Prostate gland (tissue), 2 donors: ENCODE measurements at places on chromosomes 4 and X. TPM values are rescaled to one million over a fixed set of nuclear protein-coding genes. Genes with fewer than 3 reads are reported as not detected.

DNA sequence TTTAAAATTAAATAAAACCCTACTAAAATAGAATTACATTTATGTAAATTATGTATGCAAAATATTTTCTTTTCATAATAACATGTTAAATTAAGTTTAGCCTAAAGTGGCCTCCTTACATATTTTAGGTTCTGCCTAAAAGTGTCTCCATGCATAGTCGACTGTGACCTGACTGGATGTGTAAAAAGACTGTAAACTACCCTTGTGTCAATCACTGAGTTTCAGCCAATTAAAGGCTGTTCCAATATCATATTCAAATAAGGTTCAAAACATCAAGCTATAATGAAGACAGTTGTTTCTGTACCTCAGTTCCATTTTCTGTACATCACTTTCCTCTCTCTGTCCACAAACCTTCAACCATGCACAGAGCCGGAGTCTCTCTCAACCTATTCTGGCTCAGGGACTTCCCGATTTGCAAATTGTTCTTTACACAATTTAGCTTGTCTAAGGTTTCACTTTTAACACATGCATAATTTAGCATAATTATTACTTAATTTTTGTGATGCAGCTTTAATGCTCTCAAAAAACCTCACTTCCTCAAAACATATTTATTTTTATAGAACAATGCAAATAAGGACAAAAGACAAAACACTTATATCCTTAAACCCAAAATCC lies 60.1 kb downstream of the SH3RF1 start:
- no peak for DNase-seq

GRCh38 chrX:121802881-121803412 lies 755.5 kb downstream of the GLUD2 start:
- no peak for DNase-seq

DNA sequence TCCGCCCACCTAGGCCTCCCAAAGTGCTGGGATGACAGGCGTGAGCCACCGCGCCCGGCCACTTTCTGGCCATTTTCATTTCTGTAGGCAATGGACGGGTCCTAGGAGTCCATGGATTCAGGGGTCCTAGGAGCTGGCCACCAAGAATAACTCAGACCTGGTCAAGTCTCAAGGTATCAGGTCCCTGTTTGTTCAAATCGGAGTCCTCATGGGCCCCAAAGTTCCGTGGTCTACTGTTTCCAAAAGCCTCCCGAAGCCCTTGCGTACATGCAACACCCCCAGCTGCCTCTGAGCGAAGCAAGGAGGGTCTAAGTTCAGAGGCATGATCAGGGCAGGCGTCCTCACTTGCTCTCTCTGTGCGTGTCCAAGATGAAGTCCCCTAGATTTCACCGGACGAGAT lies 30.1 kb downstream of the P2RY8 start:
- DNase-seq = no peak

DNA sequence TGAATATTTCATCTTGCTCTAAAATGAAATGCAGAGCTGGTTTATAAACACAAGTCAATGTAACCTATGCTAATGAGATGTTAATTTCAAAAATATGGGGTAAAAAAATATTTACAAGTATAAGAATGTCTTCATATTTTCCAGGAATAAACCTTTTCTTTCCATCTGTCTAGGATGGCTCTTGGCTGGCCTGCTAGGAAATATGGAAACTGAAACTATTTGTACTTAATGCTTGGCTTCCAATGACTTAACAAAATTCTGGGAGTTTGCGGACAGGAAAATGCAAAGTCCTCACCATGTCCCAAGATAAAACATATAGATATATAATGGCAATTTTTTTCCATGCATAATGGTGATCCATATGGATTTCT lies 168.1 kb downstream of the SCFD2 start:
- DNase-seq = no peak

DNA sequence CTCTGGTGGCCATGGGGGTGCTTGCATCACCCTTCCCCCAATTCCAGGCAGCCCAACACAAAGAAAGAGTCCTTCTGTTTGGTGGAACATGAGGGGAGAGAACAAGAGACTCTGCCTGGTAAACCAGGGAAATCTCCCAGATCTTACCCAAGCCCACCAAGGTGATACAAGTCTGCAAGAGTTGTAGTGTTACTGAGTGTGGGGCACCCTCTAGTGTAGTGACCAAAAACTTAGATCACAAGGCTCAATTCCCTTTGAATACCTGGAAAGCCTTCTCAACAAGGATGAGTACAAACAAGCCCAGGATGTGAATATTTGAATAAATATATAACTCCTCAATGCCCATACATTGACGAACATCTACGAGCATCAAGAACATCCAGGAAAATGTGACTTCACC lies 64.7 kb downstream of the IL13RA2 start:
- no peak for DNase-seq

DNA sequence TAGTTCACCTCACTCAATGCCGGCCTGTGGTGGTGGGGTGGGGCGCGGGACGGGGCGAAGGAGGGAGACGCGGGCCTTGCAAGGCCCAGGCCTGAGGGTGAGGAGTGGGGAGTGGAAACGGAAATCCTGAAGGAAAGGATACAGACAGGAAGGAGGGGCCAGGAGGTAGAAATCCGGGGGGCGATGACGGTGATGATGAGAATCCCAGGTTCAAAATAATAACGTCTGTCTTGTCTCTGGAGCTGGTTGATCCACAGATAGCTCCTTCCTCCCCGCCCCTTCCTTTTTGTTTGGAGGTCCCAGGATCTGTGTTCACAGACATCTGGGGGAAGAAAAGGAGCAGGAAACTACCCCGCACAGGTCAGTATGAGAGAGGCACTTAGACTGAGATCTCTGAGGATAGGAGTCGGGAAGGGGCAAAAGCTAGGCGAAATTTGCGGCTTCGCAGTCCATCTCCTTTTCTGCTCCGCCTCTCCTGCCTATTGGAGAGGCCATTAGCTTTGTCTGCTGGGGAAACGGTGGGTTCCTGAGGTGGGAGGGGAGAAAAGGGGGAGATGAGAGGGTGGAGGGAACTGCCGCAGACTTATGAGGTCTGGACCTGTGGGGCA lies 746 bp downstream of the TCEAL7 start:
- no peak for DNase-seq

- no peak for DNase-seq
These were observed 193.2 kb upstream of the FAT4 start for GRCh38 chr4:125121581-125121980.

GRCh38 chr4:27973056-27973455 lies 1112.4 kb downstream of the STIM2 start:
- no peak for DNase-seq

- no peak for DNase-seq
These were observed 7.2 kb upstream of the CCSER1 start for GRCh38 chr4:90120037-90120436.

DNA sequence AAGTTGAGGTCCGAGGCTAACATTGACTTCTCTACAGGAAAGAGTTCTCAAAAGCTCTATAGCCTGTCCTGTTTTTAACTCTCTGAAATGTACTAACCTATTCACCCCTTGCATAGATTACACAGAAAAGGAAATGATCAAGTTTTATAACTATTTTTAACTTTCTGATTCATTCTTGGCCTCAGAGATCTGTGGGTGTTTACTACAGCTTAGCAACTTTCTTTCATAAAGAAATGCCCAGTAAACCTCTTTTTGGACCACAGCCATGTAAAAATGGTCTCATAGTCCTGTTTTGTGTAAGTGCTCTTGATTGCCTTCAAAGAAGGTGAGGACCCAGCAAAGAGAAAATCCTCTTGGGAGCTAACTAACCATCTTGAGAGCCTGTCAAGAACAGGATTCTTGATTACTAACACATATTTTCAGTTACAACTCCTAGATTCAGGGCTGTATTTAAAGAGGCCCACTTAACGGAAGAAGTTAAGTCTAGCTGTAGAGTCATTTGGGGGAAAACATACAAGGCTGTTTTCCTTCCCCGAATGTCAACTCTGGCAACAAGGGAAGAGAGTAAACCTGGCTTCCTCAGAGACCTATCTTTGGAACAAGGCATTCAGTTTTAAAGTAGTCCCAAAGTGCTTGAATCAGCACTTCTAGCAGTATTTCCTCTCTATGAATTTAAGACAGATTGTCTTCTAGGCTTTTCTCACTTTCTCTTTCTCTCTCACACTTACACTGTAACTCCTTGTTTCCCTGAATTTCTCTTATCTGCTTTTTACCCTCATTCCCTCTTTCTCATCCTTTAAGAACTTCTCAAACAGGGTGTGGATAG lies 78.2 kb downstream of the IL21 start:
- DNase-seq = no peak

GRCh38 chr4:38333219-38333618 lies 330.8 kb upstream of the KLF3 start:
- no peak for DNase-seq

- DNase-seq = no peak
These were observed 8.0 kb downstream of the PPARGC1A start for GRCh38 chr4:23881674-23882337.

- DNase-seq = no peak
These were observed 830 bp downstream of the HOPX start for GRCh38 chr4:56680266-56680665.

DNA sequence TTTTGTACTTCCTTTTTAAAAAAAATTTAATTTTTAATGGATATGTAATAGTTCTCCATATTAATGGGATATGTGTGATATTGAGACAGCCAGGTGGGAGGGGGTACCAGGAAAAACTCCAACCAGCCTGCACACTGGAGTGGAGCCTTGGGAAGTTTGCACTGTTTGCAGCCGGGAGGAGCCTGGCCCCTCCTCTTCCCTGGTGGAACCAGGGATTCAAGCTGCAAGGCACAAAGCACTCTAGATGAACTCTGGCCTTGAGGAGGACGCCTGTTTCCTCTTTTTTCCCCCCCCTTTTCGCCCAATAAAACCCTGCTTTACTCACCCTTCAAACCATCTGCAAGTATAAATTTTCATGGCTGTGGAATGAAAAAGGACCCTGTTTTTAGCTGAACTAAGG lies 48.2 kb upstream of the GC start:
- no peak for DNase-seq

DNA sequence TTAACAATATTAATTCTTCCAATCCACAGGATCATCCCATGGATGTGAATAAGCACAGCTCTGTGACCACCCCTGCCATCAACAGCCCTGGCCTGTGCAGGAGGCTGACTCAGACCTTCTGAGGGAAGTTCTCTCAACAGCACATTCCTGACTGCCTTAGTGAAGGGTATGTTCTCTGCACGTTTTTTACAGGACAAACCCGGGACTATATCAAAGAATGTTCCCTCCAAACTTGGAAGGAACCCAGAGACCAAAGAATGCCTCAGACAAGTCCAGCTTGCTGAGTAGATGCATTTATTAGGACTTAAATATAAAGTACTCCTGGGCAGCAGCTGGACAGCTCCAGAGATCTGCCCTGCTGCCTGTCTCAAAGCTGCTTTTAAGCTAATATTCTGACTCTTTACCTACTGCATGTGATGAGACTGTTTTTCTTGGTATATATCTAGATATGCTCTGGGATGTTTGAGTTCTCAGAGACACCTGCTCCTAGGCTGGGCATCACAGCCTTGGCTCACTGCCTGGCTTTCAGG lies 1127.8 kb upstream of the PRKX start:
- DNase-seq = no peak

- no peak for DNase-seq
These were observed 280.5 kb upstream of the GATB start for GRCh38 chr4:152041295-152041694.

DNA sequence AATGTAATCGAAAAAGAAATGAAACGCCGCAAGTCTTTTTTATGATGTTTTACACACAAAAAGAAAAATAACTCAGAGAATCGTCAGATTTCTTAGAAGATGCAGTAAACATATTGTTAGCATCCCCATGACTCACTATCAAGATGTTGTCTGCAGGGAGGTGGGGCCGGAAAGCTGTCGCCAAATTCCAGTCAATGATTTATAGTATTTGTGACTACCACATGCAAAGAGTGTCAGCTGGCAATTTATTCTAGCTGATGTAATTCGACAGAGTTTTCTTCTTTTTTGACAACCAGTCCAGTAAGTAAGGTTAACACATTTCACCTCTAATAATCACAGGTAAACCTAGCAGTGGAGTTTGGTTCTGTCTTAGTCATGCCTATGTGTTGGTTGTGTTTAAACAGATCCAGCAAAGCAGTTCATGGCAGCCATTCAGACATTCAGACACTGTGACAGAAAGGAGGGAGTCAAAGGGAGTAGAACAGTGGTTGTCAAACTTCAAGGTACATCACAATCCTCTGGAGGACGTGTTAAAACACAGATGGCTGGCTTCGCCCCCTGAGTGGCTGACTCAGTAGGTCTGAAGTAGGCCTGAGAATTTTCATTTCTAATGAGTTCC lies 19.8 kb upstream of the PPP1R2C start:
- DNase-seq = no peak

- no peak for DNase-seq
These were observed at the start of gene PSAPL1 for GRCh38 chr4:7434766-7435150. PSAPL1 (minus strand) TSS chr4:7434930; CDS start chr4:7434879, 51 bp downstream.

DNA sequence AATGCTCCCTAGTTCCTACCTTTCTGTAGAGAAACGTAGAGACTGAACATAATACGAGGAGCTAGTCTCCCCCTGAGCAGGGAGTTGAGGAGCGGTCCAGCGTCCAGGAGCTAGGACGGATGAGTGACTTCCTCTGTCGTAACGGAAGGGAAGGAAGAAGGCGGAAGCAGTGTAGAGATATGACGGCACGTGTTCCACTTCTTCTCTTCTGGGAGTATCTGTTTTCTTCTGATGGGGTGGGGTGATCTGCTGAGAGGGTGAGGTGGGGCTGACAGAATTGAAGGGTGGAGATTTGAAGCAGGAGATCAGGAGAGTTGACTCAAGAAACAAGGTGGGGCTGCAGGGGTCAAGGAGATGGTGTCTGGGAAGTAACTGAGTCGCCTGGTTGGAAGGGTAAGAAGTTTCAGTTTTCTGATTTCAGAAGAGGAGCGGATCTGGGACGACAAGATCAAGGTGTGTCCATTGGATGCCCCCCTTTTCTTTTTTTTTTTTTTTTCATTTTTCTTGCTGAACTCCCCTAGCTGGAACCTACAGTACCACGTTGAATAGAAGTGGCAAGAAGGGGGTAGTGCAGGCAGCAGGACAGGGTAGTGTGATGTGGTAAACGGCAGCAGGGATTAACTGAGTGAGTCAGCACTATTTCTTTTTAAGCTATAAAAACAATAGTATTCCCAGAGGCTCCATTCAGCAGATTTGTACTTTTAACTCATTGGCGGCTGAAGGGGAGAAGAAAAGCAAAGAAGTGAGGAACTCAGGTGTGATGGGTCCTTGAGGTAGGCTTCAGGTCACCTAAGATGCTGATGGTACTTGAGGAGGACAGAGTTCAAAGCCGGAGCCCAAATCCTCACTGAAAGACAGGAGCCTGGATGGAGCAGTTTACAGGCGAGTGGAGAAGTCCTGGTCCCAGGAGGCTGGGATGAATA lies 50.8 kb upstream of the SETD7 start:
- DNase-seq = no peak

GRCh38 chrX:78074088-78074487 lies 30.0 kb upstream of the PGK1 start:
- no peak for DNase-seq

- no peak for DNase-seq
These were observed 52.4 kb downstream of the SEPTIN11 start for GRCh38 chr4:77001907-77002306.

Gene TKTL1
- 113 TPM for total RNA-seq

Gene LANCL3
- total RNA-seq = 1.2 TPM

Gene GPRASP1
- 8.9 TPM for total RNA-seq

Gene MMAA
- 3.6 TPM for total RNA-seq

Gene TIMP1
- total RNA-seq = 373 TPM

Gene SSX4B
- not detected for total RNA-seq

Gene LIMCH1
- 62.8 TPM for total RNA-seq

Gene KLB
- total RNA-seq = 0.34 TPM

Gene SLC16A2
- total RNA-seq = 8.7 TPM

Gene RIPPLY1
- total RNA-seq = not detected

Gene BBS7
- total RNA-seq = 10.1 TPM

Gene BCORL1
- total RNA-seq = 4.4 TPM

Gene SCRG1
- 0.14 TPM for total RNA-seq

Gene MGAT4D
- total RNA-seq = not detected

Gene STPG2
- 0.77 TPM for total RNA-seq

Gene L1CAM
- 18.0 TPM for total RNA-seq

Gene PCDH10
- 7.2 TPM for total RNA-seq

Gene VSIG4
- 31.5 TPM for total RNA-seq
